ENCODE measurements at places on chromosomes 11 and 22.

DNA sequence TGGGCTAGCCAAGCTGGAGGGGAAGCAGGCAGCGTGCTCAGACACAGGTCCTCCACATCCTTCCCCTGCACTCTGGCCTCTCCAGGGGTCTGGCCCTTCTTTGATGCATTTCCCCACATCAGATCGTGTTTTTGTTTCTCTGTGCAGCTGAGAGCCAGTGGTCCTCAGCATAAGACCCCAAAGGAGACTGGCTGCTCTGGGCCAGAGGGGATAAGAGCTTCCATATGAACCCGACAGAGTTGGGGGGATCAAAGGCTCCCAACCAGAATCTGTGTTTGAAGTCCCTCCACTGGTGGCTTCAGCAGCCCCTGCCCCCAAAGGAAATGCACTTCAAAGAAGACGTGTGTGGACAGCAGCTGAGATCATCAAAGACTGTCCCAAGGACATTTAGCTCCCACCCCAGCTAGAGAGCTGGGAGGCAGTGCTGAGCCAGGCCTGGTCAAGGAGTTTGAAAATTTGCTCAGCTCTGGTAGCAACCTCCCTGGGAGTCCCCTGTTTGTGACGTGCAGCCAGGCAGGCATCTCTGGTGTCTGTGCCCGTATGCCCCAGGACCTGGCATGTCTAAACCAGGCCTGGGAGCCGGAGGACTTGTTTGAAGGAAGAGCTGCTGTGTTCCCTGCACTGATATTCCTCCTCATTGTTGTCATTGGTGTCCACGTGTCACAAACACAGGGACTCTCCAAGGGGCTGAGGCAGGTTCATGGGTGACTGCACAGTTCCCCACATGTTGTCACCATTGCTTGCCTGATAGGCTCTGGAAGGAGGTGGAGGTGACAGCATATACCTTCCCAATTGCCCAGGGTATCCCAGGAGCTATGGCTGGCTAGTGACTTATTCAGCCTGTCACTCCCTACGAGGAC lies 99.0 kb downstream of the AMOTL1 start:
- DNase-seq, result no peak

- DNase-seq, result no peak
Measured at GRCh38 chr22:36846271-36846670, 14.5 kb upstream of the NCF4 start.

DNA sequence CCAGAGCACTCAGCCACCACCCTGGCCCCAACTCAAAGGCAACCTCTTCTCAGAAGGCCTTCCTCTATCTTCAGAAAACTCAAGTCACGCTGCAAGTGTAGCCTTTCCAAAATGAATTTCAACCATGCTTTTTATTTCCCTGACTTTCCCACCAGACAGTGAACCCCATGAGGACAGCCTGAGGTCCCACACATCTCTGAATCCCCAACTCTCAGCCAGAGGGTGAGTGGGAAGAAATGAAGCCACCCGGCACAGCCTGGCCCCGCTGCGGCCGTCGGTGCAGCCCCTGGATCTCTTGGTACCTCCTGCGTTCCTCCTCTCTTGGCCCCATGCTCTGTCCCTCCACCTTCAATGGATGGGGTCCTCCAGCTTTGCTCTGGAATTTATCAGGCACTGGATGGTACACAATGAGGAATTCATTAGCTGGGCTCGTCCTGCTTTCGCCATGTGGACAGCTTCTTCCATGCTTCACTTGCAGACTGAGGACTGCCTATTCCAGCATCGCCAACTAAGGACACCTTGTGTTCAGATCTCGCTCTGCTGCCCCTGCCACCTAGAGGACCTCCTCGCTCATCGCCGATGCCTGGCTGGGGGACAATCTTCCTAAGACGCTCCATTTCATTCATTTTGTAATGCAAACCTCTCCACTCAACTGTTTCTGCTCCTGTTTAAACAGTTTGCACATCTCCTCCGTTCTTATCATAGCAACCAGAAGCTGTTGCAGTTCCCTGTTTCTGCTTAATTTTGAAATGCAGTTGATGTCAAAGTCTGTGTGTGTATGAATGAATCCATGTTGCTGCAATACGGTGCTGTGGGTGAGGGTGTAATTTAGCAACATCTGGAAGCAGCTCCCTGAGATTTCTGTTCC lies 672.1 kb downstream of the TBC1D22A start:
- DNase-seq, result no peak

DNA sequence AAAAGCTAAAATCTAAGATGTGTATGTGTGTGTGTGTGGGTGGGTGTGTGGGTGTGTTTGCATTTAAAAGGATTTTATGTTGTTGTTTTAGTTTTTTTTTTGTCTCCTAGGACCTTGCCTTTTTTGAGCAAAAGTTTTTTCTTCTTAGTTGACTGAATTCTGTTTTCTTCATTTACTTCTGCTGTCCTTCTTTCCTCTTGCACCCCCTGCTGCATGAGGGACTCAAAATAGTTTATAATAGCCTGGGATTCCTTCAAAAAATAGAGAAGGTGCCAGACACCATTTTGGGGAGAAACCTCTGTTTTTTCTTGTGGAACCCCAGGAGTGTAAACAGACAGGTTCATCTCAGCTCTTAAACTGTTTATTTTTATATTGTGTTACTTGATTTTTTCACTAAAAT lies 817.7 kb downstream of the TBC1D22A start:
- no peak for DNase-seq

- no peak for DNase-seq
Measured at GRCh38 chr11:107783121-107783520, 71.3 kb upstream of the SLN start.

DNA sequence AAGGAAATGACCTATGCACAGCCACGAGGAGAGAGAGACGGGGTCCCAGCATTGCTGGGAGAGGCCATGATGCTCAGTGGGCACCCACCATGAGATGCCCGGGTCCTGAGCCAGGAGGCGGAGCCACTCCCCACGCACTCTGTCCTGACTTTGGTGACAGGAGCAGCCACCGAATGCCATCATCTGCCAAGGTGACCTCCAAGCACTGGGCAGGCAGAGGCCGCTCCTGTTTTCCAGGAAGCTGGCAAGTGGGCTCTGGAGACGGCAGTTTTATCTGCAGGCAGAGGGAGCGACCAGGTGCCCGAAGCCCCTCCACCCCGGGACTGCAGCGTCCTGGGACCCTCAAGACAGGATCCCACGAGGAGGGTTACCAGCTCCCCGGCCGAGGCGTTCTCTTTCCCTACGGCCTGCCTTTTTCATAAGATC lies 453.9 kb downstream of the BRD1 start:
- DNase-seq, result no peak

- DNase-seq, result no peak
Measured at GRCh38 chr22:22939588-22940368, 52.2 kb downstream of the IGLL5 start.

DNA sequence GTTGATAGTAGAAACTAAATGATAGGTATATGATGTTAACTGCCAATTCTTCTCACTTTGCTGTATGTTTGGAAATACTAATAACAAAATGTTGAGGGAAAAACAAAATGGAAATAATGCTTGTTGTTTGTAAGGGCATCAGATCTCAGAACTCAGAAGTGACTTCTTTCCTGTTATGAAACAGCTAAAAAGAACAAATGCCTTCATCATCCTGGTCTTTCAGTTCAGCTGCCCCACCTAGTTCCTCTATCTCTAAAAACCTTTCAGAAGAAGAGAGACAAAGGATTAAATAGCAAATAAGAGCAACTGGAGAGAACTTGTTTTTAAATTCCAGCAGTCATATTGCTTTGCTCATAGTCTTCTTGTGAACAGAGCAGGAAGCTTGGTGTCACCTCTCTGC lies 345.3 kb upstream of the NCAM1 start:
- DNase-seq, result no peak

DNA sequence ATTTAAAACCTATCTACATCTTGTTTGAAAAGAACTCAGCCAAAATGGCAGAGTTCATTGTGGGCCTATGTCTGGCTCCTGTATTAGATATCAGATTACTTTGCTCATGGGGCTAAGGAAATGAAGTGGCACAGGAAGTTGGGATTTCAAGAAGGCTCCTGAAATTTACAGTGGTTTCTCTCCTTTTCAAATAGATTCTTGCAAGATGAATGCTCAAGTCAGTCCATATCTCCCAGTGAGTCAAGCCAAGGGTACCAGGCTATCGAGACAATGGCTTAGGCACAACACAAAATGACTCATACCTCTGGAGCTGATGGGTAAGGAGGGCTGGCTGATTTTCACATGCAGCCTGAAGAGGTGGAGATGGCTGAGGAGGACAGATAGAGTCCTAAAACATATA lies 24.1 kb upstream of the APOA1 start:
- DNase-seq, result no peak

- peak; percentile 71 for DNase-seq
Measured at GRCh38 chr22:44701824-44702478, at the start of gene PRR5. PRR5 (plus strand) TSS chr22:44702204; CDS start chr22:44702475, 271 bp downstream.

DNA sequence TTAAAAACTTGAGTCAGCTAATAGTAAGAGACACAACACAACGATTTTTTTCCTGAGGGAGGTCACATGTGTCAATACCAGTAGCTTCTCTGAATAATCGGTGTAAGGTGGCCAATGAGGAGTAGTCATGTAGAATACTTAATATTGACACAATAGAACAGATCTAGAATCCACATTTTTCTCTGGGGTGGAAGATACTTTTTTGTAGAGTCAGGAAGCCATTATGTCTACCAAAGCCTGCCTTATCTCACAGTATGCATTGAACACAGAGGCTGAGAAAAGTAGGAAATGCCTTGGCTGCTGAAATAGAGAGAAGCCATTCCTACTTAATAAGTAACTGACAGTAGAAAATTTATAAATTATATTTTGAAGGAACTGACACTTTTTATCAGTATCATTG lies 725.0 kb downstream of the METTL15 start:
- no peak for DNase-seq

DNA sequence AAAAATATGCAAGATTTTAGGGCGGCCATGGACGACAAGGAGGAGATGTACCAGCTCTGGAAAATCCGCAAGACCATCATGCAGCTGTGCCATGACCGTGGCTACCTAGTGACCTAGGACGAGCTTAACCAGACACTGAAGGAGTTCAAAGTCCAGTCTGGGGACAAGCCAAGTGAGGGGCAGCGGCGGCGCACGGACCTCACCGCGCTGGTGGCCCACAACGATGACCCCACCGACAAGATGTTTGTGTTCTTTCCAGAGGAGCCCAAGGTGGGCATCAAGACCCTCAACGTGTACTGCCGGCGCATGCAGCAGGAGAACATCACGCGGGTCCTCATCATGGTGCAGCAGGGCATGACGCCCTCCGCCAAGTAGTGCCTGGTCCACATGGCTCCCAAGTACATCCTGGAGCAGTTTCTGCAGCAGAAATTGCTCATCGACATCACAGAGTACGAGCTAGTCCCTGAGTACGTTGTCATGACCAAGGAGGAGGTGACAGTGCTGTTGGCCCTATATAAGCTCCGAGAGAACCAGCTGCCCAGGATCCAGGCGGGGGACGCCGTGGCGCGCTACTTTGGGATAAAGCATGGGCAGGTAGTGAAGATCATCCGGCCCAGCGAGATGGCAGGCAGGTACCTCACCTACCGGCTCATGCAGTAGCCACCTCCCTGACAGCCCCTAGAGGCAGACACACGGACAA lies 43.5 kb upstream of the ZC3H12C start:
- DNase-seq, result no peak

- DNase-seq, result no peak
Measured at GRCh38 chr11:66593650-66594049, 665 bp downstream of the CCS start.

GRCh38 chr11:129814244-129815014 lies 1.2 kb upstream of the TMEM45B start:
- DNase-seq, result peak; percentile 69

GRCh38 chr22:24129263-24129651 lies 52.0 kb upstream of the SUSD2 start:
- DNase-seq, result no peak

DNA sequence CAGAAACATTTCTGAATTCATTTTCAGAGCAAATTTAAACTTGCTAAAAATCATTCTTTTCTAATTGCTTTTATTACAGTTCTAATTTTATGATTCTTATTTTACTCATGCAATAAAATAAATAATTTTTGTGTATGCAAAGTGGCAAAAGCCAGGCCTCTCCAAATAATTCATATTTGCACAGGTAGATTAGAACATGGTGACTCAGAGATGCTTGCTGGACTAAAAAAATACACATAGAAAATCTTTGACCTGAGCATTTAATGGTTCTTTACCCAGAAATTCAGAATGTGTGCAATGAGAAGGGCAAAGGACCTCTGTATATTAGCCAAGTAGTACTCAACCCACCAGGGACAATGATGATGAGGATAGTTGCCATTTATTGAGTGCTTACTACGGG lies 15.3 kb downstream of the MAP6 start:
- DNase-seq, result no peak

GRCh38 chr22:46483353-46483752 lies 54.1 kb downstream of the CELSR1 start:
- no peak for DNase-seq

GRCh38 chr11:22787551-22788162 lies 41.9 kb downstream of the SVIP start:
- no peak for DNase-seq

DNA sequence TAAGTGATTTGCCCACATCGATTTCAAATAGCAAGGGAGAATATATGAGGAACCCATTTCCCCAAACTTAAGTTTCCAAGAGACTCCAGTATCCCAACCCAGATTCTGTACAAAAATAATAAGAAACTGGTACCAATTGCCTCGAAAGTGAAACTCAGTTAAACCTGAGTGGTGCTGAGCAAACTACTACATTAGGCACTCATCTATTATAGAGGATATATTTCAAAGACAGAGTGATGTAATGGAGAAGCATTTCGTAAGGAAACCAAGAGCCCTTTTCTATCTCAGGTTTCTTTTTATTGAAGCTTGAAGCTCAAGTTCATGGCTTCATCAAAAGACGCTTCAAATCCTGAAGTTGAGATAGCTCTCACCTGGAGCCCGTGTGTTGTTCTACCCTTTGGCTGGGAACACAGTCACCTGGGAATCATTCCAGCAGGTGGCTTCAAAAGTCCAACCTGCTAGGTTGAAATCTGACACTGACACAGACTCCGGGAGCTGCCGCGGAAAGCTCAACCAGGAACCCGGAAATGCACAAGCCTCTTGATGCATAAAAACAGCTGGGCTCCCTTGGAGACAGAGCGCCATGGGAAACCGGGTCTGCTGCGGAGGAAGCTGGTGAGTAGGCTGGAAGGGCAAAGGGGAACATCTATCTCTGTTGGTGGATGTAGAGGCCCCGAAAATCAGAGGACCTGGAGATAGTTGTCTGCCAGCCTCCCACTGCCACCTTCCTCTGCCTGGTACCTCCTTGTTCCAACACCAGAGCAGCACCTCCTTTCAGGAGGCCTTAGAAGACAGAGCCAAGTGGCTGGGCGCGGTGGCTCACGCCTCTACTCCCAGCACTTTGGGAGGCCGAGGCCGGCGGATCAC lies at the start of gene C11orf52:
C11orf52 (plus strand) TSS at position 524 of the 867 bp plus-strand sequence; CDS start at position 584, 60 bp downstream.
- no peak for DNase-seq

DNA sequence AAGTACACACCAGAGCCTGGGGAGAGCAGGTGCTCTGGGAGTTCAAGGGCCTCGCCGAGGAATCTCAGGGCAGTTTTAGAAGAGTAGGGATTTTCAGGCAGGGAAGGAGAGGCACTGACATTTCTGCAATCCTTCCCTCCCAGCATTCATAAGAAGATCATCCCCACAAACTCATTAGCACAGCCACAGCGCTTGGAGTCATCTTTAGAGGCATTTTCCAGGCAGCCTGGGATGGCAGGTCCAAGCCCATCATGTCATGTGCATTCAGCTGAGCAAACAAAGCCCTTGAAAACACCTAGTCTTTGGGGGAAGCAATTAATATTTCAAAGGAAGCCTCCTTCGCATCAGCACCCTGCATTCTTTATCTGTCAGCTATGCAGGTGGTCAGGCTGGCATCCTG lies 43.8 kb downstream of the MAP6 start:
- DNase-seq, result no peak

- no peak for DNase-seq
Measured at GRCh38 chr11:89660234-89660633, 49.9 kb upstream of the TRIM77 start.

- DNase-seq, result no peak
Measured at GRCh38 chr11:104836691-104837090, 61.6 kb downstream of the CASP12 start.

All from stimulated activated CD4-positive, alpha-beta T cell treated with anti-CD3 and anti-CD28 coated beads, Interleukin-12 subunit alpha, Interleukin-12 subunit beta, amount 100 ng/mL, for 4 hours (primary cell).